NCI-H1048 (cell line): ENCODE measurements at places on chromosomes 1 and 21.

DNA sequence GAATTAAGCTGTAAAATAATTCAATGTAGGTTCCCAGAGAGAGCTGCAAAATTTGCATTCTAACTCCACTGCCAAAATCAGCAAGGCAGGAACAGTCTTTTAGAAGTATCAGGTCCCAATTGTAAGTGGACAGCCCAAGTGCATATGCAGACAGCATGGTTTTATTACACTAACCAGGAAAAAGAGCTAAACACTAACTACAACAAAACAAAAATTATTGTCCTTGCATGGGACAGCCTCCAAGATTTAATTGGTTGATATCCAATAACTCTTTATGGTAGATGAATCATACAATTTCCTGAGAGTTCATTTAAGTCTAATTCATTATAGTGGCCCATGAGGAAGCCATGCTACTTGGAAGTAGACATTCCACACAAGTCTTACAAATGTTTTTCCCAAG lies 154.3 kb upstream of the ZNF648 start:
- DNase-seq: no peak

GRCh38 chr1:17588048-17588871 lies 48.8 kb downstream of the ARHGEF10L start:
- DNase-seq: no peak

- no peak for DNase-seq
Observed at GRCh38 chr1:171438441-171438840, 46.9 kb upstream of the PRRC2C start.

- DNase-seq: no peak
Observed at GRCh38 chr1:231866392-231867331, 240.1 kb downstream of the DISC1 start.

GRCh38 chr1:192810253-192810880 lies 1.5 kb downstream of the RGS2 start:
- DNase-seq: no peak

DNA sequence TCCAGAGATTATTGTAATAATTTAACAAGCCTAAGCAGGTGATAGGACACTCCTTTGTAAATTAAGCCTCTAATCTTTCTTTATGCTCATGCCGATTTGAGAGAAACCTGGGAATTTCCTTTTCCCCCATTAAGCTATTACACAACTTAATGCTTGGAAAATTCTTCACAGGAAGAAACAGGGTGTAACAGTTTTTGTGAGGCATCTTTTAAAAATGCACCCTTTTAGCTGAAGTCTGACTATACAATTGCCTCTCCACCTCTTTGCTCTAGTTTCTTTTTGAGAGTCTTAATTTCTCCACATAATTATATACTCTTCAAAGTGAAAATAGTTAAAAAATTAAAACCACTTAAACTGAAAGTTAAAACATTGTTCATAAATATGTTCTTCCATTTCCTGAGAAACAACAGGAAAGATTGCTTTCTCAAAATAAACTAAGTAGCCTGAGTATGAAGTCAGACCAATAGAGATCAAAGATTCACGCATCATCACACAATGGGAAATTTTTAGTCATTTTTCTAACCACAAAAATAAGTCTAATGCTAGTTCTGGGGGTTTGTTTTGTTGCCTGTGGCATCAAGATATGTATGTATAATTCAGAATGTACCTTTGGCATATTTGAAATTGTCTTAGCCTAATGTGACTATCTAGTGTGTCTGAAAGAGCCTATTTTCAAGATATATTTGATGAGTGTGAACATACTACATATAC lies 34.7 kb downstream of the LRRC8D start:
- no peak for DNase-seq

DNA sequence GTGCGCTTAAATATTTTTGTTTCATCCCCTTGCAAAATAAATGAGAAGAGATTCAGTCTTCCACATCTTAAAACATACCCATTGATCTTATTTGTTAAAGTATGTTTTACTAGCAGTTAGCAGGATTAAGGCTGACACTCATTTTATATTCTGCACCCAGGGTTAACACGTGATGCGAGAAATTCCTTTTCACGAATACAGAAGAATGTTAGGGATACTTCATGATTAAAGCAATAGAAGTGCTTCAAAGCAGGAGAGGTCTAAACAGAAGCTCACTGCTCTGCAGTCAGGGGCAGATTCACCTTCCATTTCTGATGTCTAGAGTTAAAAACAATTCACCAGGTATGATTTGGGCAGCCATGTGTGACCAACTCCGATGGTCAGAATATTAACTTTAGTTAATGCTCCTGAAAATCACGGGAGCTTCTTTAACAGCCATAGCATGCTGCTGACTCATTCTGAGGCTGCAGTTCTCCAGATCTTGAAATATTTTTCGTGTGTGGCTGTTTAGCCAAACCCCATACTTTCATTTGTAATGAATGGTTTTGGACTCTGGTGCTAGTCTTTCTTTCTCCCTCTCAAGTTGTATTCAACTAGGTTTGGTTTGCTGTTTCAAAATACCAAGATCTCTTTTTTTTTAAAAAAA lies 19.7 kb downstream of the BCAR3 start:
- no peak for DNase-seq

DNA sequence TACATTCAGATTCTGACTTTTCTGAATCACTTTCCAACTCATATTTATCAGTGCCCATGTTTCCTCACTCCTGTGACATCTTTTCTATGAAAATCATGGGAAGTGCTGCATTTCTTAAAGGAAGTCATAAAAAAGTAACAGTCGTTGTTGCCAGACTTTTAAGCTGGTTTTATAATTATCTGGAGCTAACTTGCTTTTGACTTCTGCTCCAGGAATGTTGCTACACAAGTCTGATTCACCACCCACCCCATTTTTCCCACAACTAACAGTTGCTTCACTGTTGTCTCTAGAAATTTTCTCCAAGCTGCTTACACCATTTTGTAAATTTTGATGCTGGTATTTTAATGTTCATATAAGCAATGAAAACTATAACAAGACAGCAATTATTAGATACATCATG lies 12.2 kb downstream of the FCRLB start:
- no peak for DNase-seq

DNA sequence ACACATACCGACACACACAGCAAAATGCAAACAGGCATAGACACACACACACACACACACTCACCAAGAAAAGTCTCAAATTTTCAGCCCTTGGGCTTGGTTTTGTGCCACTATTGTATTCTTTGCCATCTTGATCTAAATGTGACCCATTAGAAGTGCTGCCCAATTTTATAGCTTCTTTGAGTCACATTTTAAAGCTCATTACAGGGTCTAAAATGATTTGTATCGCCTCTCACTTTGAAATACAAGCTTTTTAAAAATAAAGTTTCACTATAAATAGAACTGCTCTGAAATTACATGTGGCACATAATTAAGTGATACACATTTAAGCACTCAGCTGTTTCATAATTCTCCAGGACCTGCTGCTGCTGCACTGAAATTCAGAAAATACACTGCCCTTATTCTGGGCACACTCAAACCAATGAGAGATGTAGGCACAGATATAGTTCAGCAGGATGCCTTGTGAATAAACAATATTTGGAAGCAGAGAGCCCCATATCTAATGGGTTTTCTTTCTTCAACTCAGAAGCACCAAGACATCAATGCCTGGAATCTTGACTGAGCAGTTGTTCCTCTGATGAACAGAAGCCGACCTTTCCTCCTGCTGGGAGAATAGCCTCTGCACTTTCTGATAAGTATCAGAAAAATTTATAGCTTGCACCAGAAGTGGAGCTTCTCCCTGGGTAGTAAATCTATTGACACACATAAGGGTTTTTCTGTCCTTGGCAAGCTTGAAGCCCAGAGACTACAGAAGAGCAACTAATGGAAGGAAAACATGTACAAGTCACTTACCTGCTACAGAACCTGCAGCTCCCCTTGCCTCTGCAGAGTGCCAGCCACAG lies 37.0 kb upstream of the PLPPR4 start:
- no peak for DNase-seq

DNA sequence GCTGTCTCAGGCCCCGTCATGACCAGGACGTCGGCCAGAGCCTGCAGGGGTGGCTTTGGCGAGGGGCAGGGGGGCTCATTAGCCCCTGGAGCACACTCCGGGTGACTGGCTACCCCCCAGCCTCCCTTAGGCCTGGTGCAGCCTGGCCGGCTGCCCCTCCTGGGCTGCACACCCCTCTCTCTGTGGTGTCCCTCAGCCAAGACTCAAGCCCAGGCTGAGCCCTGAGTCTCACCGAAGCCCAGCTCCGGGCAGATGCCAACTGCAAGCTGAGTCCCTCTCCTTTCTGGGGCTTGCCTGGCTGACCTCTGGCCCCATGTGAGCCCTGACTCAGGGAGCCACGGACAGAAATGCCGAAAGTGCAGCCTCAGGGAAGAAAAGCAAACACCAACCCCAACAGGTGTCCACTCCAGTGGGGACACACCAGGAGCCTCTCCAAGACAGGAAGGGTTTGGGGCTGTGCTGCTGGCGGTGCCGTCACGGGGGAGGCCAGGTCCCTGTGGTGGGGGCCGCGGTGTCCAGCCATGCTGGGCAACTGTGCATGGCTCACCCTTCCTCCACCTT lies 5.3 kb upstream of the IBA57 start:
- no peak for DNase-seq

- DNase-seq: no peak
Observed at GRCh38 chr1:3956527-3957170, 56.6 kb upstream of the C1orf174 start.

- DNase-seq: no peak
Observed at GRCh38 chr1:63784489-63785390, 10.9 kb downstream of the ROR1 start.

- no peak for DNase-seq
Observed at GRCh38 chr21:33668180-33668579, 25.9 kb downstream of the ITSN1 start.

GRCh38 chr1:186059752-186060151 lies 315.3 kb downstream of the TPR start:
- DNase-seq: no peak

- no peak for DNase-seq
Observed at GRCh38 chr1:168613691-168614231, 37.4 kb downstream of the XCL1 start.

DNA sequence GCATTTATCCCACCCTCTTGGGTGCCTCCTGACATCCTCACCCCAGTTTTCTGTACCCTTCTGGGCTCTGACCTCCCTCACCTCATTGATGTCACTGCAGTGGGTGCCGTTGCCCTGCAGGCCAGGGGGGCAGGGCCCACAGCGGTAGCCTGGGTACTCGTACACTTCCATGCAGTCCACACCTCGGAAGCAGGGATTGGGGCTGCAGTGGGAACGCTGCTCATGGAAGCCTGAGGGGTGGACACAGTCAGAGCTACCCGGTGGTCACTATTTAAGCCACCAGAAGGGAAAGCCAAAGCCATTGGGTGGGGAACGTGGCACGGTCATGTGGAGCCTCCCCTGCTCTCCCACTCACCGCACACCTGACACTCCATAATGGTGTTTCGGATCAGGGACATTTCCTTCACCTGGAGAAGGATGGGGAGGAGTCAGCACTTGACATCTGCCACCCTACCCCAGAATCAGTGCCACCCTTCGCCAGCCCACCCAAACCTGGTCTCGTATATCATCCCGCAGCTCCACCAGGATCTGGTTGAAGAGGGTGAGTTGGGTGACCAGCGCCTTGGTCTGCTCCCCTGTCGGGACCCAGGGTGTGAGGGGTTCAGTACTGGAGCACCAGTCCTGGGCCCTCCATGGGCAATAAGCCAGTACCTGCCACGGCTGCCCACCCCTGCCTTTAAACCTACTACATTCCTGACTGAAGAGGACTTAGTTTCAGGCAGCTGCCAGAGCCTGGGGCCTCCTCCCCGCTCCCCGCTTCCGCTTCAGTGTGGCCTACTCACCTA lies 4.8 kb downstream of the THBS3 start:
- no peak for DNase-seq

DNA sequence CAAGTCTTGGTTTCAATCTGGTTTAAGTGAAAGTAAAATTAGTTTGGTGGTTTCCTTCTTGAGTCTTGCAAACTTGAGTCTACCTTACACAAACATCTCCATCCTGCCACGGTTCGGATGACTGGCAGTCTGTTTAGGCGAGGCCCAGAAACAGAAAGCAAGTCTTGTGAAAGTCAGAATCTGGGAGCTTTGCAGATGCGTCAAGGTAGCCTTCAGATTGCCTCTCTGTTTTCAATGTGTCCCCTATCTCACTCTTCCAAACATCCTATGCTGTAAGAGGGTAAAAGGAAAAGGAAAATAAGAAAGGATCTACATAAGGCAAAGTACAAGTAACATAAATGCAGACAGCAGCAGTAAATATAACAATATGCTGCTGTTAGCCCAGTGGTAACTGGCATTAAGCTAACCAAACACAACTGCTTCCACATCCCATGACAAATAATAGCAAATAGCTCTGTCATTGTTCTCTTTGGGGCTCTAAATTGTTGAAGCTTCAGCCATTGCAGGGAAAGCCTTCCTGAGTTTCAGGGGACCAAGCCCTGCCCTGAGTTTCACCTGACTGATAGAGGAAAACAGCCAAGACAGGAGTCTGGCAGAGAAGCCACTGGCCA lies 26.2 kb upstream of the C1orf105 start:
- DNase-seq: no peak

DNA sequence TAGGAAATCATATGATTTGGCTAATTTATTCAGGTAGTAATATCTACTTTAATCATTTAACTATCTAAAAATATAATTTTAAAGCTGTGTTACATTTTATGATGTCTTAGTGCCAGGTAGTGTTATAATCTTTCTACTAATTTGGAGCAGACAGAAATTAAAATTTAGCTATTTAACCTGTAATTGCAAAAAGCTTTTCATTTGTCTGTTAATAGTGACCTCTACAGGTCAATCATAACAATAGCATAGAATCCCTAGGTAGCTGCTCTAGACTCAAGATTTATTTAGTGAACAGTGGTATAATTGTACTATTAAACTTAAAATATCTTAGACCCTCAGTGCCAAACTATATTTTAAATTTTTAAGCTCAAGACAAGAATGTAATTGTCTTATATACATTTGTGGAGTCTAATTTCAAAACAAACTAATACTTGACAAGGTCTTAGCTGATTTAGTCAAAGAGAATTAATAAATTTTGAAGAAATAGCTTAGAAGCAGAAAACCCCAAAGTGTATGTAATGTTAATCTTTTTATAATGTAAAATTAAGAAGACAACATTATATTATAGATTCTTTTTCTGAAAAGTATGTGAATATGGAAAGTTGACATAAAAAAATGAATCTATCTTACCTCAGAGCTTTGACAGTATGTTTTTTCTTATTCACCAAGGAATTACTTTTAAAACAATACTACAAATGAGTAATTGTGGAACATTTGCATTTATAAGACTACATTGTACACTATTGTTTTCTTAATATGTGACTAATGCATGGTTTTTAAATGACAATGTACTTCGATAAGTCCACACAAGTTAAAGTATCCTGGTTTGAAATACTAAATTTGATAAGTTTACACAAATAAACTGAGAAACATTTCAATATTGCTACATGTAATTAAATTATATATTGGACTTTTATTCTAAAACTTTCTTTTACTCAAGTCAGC lies 64.1 kb upstream of the RNPC3 start:
- DNase-seq: no peak

DNA sequence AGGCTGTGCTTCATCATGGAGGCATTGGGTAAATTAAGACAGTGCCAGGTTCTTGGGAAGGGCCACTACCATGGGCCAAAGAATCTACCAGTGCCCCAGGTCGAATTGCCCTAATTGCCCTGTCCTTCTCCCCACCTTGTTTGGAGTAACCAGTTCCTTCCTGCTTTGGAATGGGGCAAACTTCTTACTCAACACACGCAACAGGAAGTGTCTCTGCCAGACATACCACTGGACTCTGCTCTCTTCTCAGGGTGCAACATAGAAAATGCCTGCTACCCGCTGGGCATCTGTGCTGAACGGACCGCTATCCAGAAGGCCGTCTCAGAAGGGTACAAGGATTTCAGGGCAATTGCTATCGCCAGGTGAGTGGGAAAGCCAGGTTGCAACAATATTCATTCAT lies 15.8 kb downstream of the CDA start:
- DNase-seq: no peak

- no peak for DNase-seq
Observed at GRCh38 chr1:174266476-174266875, 107.2 kb downstream of the RABGAP1L start.
